ENCODE measurements at places on chromosomes 5 and 9.

- DNase-seq: no peak
Observed at GRCh38 chr5:149733129-149733900, 3.2 kb downstream of the PPARGC1B start.

DNA sequence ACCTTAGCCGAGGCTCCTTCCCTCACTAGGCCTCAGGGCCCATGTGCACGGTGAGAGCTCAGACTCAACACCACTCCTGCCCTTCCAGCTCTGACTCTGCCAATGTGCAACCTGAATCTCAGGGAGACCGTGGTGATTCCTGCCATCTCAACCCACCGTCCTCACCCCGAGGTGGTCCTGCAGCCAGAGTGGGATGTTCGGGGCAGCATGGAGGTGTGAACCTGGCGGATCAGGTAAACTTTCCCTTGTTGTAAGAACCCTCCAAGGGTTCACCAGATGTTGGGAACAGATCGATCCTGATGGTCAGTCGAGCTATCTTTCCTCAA, 538 bp upstream of the AKNA start:
- no peak for DNase-seq

DNA sequence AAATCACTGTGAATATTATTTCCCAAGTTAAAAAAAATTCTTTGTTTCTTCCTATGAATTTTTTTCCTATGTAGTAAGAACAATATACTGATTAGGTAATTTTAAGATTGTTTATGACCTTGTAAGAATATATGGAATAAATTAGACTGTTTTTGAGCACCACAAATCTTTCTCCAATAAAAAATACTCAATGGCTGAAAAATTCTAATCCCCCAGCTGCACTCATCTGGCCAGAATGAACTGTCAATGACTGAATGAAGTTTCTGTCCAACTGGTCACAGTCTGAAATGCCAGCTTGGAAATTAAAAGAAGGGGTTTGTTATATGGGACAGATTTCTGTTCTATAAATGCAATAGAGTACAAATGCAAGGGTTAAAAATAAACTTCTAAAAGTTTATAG, 569.5 kb upstream of the SEMA6A start:
- no peak for DNase-seq

- DNase-seq: peak; percentile 89
Observed at GRCh38 chr5:179270581-179271427, 74.5 kb downstream of the ADAMTS2 start.

Data from right cardiac atrium (tissue), 5 donors.